ENCODE measurements at places on chromosomes 4 and X.

DNA sequence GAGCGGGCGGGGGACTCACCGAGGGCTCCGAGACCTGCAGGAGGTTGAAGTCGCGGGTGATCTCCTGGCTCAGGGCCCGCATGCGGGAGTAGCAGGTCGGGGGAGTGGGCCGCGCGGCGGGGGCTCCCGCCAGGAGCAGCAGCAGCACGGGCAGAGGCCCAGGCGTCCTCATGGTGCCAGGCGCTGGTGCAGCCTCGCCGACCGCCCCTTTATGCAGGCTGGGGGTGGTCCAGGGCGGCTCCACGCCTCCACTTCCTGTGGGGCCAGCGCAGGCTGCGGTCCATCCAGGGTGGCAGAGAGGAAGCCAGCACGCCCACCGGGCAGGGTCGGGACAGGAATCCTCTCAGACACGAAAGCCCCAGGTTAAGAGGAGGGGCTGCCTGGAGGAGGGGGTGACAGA lies at the start of gene CYTL1:
Gene CYTL1, minus strand, starts transcription at position 185 of the 400 bp plus-strand sequence. Its CDS starts 13 bp downstream, at position 172.
- DNase-seq: peak; percentile 14

DNA sequence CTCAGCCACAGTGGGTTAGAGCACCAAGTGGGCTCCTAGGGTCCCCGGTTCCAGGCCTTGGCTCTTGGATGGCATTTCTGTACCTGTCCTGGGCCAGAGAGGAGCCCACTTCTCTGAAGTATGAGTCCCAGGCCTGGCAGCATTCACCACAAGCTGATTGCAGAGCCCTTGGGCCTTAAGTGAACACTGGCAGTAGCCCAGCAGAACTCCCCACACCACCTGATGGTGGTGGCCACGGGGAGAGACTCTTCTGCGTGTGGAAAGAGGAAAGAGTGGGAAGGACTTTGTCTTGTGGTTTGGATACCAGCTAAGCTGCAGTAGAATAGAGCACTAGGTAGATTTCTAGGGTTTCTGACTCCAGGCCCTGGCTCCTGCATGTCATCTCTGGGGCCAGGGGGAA lies 104.8 kb downstream of the DLG3 start:
- DNase-seq: no peak

DNA sequence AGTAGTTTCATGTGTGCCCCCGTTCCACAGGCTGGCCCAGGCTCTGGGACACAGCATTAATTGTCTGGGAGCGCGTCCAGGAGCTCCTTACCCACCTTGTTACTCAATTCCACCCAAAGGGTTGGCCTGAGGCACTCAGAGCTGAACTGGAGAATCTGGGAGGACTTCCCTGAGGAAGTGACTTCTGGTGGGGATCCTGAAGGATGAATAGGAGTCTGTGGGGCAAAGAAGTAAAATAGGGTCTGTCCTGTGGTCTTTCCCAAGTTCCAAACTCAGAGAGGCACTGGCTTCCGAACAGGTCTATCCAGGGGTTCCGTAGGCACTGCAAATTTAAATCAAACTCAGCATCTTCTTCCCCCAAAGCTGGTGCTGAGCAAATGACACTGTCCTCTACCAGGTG lies 204.3 kb downstream of the AFAP1 start:
- DNase-seq: no peak

DNA sequence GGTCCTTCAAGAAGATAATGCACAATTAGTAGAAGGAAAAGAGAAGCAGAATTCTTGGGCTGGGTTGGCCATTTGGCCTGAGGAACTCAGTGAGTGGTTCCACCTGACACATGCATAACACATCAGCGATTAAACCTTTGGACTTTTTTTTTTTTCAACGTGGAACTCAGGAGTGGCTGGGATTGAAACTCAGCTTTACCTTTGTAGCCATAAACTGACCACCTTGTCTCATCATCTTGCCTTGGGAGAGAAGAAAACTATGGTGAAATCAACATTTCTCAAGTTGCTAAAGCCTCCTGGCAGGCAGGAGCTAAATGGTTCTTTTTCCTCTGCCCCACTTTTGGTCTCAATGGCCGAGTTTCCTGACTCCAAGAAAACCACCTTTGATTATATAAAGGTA lies 16.3 kb downstream of the PTTG2 start:
- no peak for DNase-seq

- DNase-seq: no peak
These were observed 69.8 kb downstream of the ZNF827 start for GRCh38 chr4:145868637-145869409.

DNA sequence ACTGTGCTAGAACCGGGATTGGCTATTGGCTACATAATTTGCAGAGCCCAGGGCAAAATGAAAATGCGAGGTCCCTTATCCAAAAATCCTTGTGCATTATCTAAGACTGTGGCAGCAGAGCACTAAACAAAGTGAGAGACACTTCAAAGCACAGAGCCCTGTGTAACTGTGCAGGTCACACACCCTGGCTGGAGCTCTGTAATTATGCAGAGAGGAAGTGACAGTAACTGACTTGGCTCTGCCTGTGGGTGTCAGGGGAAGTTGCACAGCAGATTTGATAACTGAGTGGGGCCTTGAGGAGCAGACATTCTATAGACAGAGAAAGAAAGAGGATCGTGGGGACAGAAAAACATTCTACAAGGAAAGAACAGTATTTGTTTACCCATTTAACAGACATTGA lies 173.5 kb upstream of the FMR1 start:
- DNase-seq: no peak

- DNase-seq: no peak
These were observed 21.5 kb upstream of the PHKA1 start for GRCh38 chrX:72735561-72735960.

- DNase-seq: no peak
These were observed 24.9 kb downstream of the EFNB1 start for GRCh38 chrX:68853665-68854251.

DNA sequence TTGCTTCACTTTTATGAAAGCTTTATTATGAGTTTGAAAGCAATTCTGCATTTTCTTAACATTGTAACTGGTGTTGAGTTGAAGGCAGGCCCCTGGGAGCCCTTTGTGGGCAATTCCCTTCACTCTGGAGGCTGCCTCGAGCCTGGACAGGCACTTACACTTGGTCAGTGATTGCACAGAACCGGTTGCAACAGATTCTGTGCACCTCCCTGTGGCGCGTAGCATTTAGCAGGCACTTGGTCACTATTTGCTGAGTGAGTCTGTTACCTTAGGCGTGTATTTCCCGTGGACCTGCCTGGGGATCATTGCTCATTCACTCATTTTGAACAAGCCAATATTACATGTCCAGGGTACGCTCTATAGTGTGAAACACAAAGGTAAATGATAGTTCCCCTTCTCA lies 80.4 kb downstream of the PTTG2 start:
- DNase-seq: no peak

GRCh38 chr4:179399054-179399782 lies 1957.0 kb upstream of the AGA start:
- DNase-seq: no peak

GRCh38 chrX:70336767-70337166 lies 46.9 kb downstream of the KIF4A start:
- DNase-seq: no peak

- peak; percentile 14 for DNase-seq
These were observed 12.5 kb downstream of the RFC1 start for GRCh38 chr4:39353478-39354253.

DNA sequence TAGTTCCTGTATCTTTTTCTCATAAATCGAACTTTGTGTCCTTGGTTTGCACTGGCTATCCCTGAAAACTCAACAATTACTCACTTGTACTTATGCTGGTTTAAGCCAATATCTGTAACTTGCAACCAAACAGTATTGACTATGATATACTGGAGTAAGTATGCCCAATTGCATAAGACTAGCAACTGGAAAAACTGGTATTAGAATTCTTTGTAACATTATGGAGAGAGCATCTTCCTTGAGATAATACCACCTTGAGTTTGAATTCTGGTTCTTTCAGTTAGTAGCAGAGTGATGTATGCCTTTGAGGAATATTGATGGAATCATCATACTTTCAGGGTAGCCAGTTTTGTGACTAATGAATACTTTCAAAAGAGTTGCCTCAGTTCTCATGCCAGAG lies 28.1 kb downstream of the BMP3 start:
- no peak for DNase-seq

DNA sequence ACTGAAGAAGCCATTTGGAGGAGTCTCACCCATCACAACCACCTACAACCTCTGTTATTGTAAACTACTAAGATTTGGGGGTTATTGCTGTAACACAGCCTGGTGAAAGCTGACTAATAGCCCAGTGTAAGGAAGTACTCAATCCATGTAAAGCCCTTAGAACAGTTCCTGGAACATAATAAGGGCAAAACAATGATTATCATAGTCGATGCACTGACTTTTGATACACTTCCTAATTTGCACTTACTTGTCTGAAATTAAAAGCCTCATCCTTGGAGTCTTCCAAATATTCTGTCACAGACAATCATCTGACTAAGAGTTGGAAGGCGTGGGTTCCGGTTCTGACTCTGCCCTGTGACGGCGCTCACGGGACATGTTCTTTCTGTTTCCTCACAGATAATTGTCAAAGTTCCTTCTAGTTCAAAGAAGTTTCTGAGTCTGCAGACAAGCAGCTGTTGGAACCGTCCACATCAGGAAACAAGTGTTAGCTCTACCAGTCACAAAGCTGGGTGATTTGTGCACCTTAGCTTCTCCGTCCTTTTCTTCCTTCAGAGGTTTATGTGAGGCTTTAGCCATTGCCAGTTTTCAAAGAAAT lies 33.4 kb upstream of the RASGEF1B start:
- DNase-seq: peak; percentile 38

GRCh38 chr4:52843351-52843750 lies 18.8 kb upstream of the RASL11B start:
- no peak for DNase-seq

DNA sequence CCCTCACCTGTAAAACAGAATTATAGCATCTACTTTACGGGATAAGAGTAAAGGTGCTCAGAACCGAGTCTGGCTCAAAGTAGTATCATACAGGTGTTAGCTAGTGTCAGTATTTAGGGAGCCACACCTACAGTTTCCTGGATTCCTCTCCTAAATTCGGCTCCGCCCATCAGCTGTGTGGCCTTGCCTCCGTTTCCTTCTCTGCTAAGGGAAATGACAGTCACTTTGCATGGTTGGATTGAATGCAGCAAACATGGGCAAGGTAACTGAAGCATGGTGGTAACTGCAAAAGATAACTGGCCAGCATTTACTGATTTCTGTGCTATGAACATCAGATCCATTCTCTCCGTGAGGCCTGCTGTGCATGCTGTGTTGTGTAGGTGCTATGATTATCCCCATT lies 2.8 kb downstream of the PPP1R3F start:
- no peak for DNase-seq

- no peak for DNase-seq
These were observed 33.6 kb upstream of the RPL34 start for GRCh38 chr4:108586778-108587177.

DNA sequence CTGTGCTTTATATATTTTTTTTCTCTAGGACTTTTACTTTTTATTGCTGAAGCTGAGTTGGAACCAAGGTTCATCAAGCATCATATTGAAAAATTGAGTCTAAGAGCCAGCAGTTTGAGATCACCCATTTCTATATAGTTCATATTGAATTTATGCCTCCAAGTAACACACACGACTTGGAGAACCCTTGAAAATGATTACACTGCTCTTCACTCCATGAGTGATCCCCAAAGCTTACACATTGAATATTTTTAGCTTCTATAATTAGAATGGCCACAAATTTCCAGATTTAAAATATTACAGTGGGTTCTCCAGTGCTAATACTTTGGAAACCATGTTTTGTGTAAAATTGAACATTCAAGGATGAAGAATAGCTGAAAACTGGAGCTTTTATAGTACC lies 144.4 kb upstream of the SLC4A4 start:
- DNase-seq: no peak

GRCh38 chrX:107738768-107739167 lies 36.8 kb downstream of the TSC22D3 start:
- peak; percentile 88 for DNase-seq

DNA sequence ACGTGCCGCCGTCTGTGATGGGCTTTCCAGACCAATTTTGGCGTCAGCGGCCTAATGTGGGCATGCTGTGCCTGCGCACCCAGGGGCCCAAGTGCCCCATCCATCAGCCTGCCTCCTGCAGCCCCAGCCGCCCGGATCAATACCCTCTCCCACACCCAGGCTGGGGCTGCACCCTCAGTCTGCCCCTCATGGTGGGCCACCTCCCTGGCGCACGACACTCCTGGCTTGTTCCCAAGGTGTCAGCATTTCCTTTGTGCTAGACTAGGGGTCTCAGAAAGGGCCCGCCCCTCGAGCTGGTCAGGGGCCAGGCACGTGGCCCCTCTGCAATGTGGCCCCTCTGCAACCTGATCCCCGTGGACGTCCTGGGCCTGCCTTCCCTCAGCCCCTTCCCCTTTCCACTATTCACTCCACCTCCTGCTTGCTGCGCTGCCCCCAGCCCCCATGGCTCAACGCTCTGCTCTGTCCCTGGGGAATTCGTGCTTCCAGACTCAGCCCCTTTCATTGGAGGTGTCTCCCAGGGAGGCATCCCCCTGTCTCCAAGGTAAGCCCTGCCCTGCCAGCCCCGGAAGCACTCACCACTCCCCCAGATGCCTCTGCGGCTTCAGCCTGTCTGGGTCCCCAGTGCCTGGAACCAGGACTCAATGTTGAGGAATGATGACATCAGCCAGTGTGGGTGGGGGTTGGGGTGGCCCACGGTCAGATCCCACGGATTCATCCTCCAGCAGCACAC lies 130.8 kb downstream of the HMX1 start:
- DNase-seq: no peak

GRCh38 chr4:38678078-38678477 lies 14.1 kb downstream of the KLF3 start:
- DNase-seq: peak; percentile 80

All from Ammon's horn (tissue), 1 donor.